ENCODE measurements at places on chromosomes 4 and X.

DNA sequence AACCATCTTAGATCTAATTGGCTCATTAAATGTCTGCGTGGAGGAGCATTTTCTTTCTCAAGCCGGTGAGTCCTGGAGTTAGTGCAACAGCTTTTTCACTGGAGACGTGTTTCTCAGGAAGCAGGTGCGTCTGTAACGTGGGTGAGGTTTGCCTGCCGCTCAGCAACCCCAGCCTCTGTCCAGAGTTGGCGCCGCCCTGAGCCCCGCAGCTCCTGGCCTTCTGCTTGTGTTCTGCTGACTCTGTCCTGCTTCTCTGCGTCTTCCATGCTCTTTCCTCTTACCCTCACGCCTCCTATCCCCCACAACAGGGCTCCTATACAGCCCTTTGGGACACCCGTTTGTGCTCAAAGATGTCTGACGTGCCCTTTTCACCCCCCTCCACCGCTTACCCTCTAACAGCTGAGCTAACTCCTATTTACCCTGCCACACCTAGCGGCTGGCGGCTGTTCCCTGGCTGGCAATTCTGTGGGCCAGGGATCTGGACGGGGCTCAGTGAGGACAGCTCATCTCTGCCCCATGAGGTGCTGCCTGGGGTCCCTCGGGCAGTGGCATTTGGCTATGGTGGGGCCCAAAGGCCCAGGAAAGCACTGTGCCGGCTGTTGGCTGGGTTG lies 18.8 kb downstream of the DOK7 start:
- DNase-seq, result no peak

- peak; percentile 30 for DNase-seq
These were observed 2.9 kb upstream of the PPP4R3C start for GRCh38 chrX:27466051-27466450.

GRCh38 chrX:69149466-69150280 lies 15.6 kb downstream of the PJA1 start:
- DNase-seq, result no peak

DNA sequence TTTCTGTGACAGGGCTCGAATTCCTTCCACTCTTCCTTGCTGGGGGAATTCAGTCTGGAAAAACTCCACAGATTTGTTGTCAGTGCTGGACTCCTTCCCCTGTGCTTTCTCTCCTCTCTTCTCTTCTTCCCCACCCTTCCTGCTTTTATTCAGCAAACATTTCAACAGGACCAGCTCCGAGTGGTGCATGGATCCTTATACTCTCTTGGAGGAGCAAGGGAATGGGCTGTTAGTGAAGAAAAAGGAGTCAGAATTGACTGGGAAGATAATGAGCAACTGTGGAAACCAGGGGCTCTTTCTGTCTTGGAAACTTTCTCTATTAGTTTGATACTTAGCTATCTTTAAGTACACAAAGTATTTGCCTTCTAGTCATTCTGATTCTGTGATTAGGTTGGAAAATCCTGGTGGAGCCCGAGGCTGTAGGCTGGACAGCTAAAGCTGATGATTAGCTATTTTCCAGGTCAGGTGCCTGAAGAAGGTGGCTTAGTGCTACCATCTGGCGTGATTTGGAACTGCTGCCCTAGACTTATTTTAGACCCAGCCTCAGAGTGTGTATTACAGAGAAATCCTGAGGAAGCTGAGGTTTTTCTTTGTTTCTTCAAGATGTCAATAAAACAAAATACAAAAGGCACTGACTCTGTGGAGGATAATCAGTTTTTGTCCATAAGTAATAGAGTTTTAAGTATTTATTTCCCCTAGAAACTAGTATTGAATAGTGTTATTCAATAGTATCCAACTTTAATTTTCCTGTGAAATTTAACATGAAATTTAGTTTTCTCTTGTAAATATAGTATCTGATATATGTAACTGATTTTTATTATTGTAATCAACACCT lies 38.4 kb downstream of the NAP1L5 start:
- peak; percentile 28 for DNase-seq

DNA sequence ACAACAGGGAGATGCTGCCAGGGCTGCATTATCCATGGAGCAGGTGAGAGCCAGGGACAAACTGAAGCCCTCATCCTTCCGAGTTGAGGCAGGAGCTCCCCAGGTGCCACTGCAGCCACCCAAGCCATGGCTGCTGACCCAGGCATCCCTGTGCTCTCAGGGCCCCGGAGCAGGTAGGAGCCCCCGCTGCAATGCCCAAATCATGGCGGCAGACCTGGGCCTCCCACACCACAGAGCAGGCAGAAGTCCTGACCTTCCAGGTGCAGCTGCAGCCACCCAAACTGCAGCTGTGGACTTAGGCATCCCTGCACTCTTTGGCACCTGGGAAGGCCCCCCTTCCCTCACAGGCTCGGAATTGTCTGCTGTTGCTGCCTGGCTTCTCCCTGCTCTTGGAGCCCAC lies 443.6 kb downstream of the ARAP2 start:
- DNase-seq, result no peak

- DNase-seq, result peak; percentile 74
These were observed at the start of gene LDOC1 for GRCh38 chrX:141176586-141177451. TSS of gene LDOC1 (minus strand) at chrX:141177129. CDS start at chrX:141177021, 108 bp downstream.

- no peak for DNase-seq
These were observed 86.4 kb upstream of the FAM9C start for GRCh38 chrX:13130816-13131215.

DNA sequence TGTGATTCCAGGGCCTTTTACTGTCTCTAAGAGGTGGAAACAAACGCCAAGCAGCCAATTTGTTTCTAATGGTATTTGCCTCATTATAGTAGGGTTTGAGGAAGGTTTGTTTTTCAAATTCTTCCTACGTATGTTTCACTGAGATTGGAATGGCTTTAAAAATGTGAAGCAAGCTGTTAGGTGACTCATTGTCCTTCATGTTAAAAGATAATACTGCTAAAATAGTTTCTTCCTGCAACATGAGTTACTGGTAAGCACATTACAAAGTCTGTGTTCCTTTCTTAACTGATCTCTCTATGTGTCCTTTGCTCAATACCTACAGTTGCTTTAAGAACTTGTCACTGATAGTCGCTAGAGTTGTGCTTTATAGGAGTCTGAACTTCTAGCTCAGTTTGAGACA lies 1183.9 kb downstream of the RPA4 start:
- no peak for DNase-seq

- DNase-seq, result no peak
These were observed 247.9 kb downstream of the CCSER1 start for GRCh38 chr4:90375081-90375480.

Measured in muscle of arm (tissue), 14 donors.